Foreskin keratinocyte (primary cell): ENCODE measurements at places on chromosomes 7 and 10. TPM values are rescaled to one million over a fixed set of nuclear protein-coding genes. Genes with fewer than 3 reads are reported as not detected.

TMEM273 gene
- not detected in 2 replicates for total RNA-seq

THSD7A gene
- not detected in 2 replicates for total RNA-seq

STK32C gene
- 5.5 and 6.3 TPM in 2 replicates for total RNA-seq

CPEB3 gene
- 0.54 and 0.63 TPM in 2 replicates for total RNA-seq

UBN2 gene
- total RNA-seq = 4.5 and 5.3 TPM in 2 replicates
